EL (cell line): ENCODE measurements at places on chromosomes 12 and 14.

- no peak for DNase-seq
Observed at GRCh38 chr12:92300777-92301176, 155.1 kb upstream of the BTG1 start.

- no peak for DNase-seq
Observed at GRCh38 chr12:122848471-122849351, 13.5 kb downstream of the HIP1R start.

GRCh38 chr12:102390068-102390467, 90.3 kb downstream of the IGF1 start:
- no peak for DNase-seq

DNA sequence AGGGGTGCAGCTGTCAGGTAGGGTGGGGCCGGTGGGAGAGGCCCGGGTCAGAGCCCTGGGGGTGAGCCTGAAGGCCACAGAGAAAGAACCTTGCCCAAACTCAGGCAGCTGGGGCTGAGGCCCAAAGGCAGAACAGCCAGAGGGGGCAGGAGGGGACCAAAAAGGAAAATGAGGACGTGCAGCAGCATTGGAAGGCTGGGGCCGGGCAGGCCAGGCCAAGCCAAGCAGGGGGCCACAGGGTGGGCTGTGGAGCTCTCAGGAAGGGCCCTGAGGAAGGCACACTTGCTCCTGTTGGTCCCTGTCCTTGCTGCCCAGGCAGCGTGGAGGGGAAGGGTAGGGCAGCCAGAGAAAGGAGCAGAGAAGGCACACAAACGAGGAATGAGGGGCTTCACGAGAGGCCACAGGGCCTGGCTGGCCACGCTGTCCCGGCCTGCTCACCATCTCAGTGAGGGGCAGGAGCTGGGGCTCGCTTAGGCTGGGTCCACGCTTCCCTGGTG, 10.5 kb downstream of the MMP14 start:
- no peak for DNase-seq

- no peak for DNase-seq
Observed at GRCh38 chr14:102043251-102044025, 43.4 kb downstream of the HSP90AA1 start.

- no peak for DNase-seq
Observed at GRCh38 chr12:1836854-1837421, 16.6 kb downstream of the LRTM2 start.

DNA sequence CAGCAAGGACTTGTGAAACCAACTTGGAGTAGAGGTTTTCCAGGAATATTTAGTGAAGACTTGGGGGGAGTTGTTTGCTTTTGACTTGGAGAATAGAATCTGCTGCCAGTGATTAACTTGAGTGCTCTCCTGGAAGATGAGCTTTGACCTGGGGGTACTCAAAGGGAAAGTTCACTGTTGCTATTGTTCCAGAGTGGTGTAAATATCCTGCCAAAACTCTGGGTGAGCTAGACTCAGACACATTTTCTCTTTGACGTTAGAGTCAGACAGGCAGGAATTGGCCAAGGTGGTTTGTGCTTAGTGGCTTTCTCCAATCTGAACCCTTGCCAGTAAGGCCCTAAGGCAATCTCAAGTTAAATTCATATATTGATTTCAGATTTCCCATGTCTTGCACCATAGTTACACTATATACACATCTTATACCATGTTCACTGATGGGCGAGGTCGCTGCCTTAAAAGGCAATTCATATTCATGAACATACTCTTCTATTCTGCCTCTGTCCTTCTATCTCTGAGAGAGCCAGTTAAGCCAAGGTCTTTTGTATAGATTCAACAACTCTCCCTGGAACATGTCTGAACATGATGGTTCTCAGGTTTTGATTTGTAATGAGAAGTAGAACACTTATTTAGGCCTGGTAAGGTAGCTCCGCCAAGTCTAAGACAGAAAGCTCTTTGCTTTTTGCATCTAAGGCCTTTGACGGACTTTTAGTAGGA, 204.6 kb upstream of the SLC38A2 start:
- DNase-seq: no peak

DNA sequence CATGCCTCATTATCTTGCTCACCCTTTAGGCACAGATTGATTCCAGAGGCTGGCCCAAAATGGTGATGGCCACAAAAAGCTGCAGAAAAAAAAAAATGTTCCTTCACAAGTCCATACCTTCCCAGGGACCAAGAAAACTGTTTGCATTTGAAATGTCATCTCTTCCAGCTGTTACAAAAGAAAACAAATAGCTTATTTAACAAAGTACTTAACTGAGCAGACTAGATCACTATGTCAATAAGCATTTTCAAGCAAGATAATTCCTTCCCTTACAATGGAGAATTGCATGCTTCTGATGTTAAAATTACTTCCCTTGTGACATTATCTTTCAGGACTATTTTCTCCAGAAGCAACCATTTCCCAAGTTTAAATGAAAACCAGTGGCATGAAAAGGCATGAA, 377.9 kb upstream of the KITLG start:
- DNase-seq: no peak

DNA sequence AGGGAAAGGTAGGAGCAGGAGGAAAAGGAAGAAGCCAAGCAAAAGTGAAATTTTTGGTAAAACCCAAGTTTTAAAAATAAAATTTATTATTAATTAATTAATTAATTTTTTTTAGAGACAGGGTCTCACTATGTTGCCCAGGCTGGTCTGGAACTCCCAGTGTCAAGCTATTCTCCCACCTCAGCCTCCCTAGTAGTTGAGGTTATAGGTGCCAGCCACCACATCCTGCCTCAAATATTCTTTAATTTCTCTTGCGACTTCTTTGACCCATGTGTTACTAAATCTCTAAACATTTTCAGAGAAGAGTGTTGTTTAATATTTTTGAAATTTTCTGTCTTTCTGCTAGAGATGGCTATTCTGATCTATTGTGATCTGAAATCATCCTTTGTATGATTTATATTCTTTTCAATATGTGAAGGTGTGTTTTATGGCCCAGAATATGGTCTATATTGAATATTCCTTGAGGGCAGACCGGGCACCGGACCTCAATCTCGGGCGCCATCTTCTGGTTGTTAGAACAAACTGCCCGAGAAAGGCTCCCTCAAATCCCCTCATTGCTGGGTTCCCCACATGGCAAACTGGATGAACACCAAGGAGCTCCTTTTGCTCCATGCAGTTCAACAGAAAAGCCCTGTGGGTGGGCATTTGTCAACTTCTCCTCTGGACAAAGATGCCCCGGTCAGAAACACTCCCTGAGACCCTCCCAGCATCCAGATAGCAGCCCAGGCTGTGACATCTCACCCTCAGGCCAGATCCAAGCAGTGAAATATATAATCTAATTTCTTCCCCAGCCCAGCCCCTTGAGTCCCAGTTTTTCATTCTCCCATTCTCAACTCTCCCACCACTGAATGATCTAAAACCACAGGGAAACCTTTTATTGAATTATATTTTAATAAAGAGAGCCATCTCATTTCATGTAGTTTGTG, 110.5 kb downstream of the ASCL4 start:
- peak; percentile 52 for DNase-seq

GRCh38 chr12:26279091-26279490, 83.7 kb downstream of the SSPN start:
- DNase-seq: no peak

GRCh38 chr12:6827437-6827911, 733 bp upstream of the P3H3 start:
- DNase-seq: peak; percentile 89

DNA sequence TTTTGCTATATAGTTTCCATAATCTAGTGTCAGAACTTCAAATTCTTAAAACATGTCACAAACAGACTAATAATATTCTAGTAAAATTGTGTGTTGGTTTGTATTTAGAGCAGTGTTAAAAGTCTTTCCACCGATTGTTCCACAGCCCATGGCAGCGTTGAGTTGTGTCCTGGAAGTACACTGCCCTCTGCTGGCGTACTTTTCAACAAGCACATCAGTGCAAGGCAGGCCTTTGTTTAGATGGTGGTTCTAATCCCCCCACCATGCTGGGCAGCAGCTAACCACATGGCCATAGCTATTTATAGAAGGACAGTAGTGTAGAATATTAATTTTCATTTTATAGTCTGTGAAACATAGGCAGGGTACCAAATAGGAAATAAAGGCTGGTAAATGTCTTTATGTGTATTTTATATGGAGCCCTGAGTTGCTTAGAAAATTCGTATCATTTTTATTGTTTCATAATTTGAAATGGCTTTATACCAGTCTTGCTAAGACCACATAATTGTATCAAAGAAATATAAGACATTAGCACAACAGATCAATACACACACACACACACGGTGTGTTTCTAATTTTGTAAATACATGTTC, 235.4 kb downstream of the SEC23A start:
- peak; percentile 73 for DNase-seq

DNA sequence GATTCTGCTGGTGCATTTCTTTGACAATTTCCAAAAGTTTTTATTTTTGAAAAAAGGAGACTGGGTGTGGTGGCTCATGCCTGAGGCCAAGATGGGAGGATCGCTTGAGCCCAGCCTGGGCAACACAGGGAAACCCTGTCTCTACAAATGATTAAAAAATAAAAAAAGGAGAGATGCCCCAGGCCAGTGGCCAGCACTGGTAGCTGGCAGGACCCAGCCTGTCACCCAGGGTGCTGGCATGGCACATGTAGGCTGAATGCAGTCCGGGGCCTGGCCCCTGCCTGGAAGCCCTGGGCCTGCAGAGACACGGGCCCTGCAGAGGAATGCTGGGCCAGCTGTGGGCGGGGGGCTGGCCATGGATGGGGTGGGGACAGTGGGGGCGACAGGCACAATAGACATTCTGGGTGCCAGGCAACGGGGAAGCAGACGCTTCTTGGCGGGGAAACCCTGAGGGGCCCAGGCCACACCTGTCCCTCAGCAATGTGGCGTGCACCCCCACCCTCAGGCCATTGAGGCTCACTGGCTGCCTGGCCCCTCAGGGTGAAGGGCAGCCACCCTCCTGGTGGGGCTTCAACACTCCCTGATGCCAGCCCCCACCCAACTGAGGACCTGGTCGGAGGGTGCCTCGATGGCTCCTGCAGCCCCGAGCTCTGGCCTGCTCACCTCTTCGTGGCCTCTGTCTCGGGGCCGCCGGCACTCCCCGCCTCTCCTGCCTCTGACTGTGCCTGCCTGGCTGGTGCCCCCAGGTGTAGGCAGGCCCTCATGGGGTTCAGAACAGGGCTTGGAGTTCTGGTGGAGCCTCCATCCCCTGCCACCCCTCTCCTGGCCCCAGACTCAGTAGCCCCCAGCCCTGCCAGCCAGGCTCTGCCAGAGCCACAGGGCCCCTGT, 12.1 kb downstream of the TRMT61A start:
- no peak for DNase-seq

GRCh38 chr12:91423693-91424050, 241.1 kb upstream of the DCN start:
- DNase-seq: no peak

DNA sequence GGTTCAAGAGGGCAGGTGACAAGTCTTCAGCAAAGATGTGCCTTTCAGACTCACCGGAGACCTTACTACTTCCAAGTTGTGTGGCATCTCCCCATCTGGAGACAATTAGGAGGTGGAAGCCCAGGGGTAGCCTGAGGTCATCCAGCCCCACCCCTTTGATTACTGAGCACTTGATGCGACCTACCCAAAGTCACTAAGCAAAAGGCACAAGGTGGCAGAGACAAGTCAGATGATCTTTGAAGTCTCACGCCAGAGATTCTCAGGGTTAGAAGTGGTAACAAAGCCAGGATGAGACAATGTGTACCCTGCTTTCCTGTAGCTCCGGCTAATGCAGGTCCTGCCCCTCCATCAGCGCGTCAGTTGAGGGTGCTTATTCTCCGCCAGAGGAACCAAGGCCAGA, 1.4 kb upstream of the FOXN3 start:
- peak; percentile 53 for DNase-seq

DNA sequence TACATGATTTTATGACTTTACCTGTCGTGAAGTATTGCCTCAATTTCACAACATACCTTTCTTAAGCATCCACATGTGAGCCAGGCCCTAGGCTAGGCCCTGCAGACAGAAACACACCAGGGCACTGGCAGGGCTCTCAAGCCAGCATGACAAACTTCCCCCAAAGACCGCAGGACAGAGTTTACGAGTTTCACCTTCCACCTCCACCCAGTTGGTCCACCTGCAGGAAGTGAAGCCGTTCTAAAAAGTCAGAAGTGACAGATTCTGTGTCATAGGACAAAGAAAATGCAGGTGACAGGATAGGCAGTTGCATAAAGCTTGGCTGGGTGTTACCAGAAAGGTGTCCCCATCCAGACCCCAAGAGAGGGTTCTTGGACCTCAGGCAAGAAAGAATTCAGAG, 382.3 kb downstream of the PCNX1 start:
- no peak for DNase-seq

GRCh38 chr12:102535306-102535705, 54.9 kb upstream of the IGF1 start:
- no peak for DNase-seq

GRCh38 chr14:35134329-35135123, 12.2 kb downstream of the PRORP start:
- DNase-seq: no peak
